ENCODE measurements at places on chromosomes 6 and 20.

DNA sequence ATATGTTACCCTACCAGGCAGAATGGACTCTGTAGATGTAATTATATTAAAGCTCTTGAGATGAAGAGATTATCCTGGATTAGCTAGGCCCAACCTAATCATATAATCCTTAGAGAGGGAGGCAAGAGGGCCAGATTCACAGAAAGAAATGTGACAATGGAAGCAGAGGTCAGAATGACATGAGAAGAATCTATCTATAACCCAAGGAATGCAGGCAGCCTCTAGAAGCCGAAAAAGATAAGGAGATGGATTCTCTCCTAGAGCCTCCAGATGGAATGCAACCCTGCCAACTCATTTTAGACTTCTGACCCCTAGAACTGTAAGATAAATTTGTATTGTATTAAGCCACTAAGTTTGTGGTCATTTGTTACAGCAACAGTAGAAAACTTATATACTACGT is 12.3 kb downstream of the PXT1 start:
- no peak for DNase-seq

DNA sequence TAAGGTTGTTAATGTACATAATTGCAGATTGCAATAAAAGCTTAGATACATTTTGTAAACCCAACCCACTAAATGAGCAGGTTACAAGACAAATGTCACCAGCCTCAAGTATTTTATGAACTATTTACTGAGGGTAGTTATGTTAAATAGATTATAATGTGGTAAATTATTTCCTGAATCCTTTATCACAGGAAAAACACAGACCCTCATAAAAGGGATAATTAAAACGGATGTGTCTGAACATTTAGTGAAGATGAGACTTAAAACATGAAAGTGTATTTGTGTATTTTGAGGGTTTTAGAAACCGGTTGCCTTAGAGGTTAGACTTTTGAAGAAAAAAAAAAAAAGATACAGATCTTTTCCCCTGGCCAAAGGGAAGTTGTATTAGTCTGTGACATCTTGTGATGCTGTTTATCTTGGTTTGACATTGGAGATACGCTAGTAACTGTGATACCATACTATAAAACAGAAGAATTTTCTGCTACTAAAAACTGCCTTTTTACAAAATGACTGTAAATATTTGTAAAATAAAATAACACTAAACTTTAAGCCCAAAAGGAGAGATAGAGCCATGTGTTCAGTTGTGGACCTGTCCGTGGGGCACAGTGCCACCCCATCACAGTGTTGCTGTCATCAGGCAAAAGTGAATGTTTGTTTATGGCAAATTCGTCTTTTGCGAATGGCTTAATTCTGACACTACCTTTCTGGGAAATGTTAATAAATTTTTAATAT is 9.7 kb downstream of the DYNLT1 start:
- DNase-seq, result no peak

DNA sequence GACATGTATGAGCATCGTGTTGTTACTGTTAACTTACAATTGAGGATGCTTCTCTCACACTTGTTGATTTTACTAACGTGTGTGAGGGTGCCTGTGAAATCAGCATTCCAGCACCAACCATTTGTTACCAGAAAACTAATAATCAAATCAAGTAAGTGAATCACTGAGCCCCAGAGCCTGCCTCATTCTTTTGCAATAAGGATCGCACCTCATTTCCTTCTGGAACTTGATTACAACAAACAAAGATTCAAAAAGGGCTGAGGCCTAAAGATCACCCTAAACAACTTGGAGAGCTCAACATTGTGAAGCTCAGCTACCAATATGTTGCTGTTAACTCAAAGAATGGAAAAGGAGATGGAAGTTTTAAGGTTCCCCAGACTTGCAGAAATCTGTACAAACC is 274.7 kb downstream of the TFAP2A start:
- DNase-seq, result no peak

DNA sequence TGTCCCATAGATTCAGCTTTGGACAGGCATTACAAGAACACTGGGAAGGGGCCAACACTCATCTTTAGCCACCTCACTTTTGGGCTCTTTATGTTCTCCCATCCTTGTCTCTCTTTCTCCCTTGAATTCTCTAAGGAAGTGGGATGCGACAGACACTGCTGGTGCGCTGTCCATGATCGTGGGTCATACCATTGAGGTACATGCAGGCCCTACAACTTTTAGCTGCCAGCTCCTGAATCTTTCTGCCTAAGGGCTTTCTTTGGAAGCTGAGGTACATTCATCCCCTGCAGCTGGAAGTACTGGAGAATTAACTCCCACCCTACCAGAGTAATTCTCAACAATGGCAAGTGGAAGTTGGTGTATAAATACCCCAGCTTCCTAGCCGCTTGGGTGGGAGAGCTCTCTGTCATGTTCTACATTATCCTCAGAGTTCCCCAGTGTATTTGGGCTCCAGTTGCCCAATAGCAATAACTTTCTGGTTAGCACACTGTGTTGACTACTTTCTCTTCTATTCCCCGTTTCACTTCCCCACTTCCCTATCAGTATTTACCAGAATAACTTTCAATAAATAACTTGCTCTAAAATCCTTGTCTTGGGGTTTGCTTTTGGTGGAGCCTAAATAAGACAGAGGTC is 309.4 kb upstream of the RNF24 start:
- no peak for DNase-seq

- no peak for DNase-seq
Observed at GRCh38 chr6:43496370-43497128, 13.6 kb downstream of the LRRC73 start.

GRCh38 chr6:156879186-156879585 is 102.0 kb downstream of the ARID1B start:
- no peak for DNase-seq

Data from stimulated activated CD4-positive, alpha-beta T cell treated with anti-CD3 and anti-CD28 coated beads, Interleukin-2, amount 100 ng/mL, for 48 hours (primary cell).